ENCODE measurements at places on chromosomes 7 and 10.

GRCh38 chr10:14389981-14390590 is 59.4 kb upstream of the FRMD4A start:
- no peak for DNase-seq

- DNase-seq: no peak
Measured at GRCh38 chr7:45872116-45873034, 507 bp downstream of the CCDC201 start.

DNA sequence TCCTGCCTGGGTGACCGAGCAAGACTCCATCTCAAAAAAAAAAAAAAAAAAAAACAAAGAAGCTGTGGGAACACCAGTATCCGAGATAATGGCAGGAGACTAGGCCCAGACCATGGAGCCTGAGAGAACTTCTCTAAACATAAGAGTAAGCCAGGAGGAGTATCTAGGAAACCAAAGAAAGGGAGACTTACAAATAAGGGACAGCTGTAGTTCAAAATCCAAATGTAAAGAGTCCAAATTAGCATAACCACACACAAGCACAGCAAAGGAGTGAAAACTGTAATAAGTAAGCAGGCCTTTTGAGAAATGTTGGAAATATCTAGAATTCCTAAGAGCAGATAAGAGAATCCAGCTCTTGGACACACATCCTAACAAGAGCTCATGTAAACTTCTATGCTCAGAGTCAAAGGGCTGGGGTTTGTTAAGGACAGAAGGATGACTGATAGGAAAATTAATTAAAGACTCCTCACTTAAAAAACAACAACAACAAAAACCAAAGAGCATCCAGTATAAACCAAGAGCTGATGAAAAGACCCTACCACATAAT is 15.8 kb downstream of the ZNF25 start:
- no peak for DNase-seq

- DNase-seq: no peak
Measured at GRCh38 chr7:6700793-6701192, 6.0 kb downstream of the ZNF12 start.

- no peak for DNase-seq
Measured at GRCh38 chr10:48464871-48465736, 139.8 kb downstream of the ARHGAP22 start.

- peak; percentile 14 for DNase-seq
Measured at GRCh38 chr7:146002431-146003078, 114.0 kb upstream of the CNTNAP2 start.

GRCh38 chr7:450741-451140 is 68.9 kb downstream of the PDGFA start:
- DNase-seq: no peak

DNA sequence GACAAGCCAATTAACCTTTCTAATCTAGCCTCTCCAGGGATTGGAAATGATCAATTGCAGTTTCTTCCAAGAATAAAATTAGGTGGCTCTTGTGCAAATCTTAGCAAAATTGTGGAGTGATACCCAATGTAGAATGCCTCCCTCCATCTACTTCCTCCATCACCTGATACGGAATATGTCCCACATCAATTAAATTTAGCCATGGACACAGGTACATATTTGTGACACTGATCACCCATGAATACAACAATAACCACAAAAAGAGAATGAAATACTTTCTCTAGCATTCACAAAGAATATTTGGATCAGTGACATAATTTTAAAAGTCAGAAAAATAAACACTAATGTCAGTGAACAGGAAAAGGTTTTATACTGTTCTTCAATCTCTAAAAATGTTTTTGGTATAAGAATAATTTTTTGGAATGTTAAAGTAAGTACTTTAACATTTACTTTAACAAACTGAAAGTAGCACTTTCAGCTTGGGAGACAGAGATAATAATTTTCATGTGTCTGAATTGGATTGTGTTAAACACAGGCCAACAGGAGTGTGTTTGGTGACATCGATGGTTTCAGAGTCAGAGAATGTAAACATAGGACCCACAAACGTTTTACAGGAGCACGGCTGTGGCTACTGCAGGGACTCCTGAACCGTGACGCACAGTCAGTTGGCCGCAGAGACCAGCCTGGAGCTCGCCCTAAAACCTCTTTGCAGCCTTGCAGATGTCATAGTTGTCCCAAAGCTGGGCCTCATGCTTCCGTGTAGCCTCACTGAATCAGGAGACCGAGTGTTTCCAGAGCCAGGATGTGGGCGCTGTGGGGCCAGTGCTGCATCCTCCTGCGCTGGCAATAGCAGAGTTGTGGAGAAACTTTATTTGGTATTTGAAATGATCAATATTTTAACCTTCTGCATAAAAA is 7.2 kb downstream of the RBM20 start:
- DNase-seq: peak; percentile 68

DNA sequence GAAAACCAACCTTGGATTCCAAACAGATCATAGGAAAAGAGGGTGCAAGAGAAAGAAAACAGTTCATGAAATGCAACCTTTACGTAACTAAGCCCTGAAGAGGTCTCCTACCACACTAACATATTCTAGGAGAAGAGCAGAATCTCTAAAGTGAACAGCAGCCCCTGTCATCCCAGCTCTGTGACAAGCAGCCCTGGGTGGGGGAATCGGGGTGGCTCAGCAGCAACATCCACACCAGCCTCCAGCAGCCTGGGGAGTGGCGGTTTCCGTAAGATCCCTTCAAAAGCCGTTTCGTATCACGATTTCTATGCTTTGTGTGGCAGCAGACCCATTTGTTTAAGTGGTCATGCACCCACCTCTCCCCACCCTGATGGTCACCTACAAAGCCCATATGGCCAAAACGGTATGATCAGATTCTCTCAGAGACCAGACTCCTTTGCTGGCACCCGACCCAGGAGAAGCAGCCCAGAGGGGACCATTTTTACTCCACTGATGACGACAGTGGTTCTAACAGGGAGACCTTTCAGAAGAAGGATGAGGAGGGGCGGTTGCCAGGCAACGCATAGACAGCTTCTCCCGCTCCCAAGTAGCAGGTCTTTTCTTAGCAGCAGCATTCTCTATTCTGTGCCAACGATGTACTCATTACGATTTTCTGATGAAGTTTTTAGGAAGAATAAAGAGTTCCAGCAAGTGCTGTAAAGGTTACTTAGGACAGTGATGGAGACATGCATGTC is 300.6 kb downstream of the DNAJB6 start:
- DNase-seq: no peak

- no peak for DNase-seq
Measured at GRCh38 chr7:14911077-14911476, 8.5 kb upstream of the DGKB start.

DNA sequence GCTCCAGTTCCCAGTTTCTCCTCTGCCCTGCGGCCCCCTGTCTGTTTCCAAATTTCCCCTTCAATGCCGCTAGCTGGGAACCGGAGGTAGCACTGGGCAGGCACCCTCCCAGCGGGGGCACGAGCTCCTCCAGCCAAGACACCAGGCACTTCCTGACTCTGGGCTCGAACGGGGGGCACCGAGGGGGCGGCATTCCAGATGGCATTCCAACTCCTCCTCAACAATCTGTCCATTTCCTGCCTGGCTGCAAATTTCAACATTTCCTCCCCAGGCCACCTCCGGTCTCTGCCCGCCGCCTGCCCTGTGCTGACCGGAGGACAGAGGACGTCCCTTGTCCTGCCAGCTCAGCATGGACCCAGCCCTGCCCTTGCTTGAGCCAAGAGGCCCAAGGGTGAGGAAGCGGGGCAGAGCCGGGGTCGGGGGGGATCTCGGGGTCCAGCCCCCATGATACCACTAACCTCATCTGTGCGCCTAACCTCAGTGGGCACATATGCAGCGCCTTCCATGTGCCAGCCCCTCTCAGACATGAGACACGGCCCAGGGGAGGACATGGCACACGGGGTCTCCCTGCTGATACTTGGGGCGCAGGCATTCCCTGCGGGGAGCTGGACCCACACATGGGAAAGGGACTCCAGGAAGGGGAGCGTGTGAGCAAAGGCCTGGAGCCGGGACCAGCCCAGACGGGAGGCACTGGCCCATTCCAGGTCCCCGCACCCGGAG is 58.0 kb downstream of the PDGFA start:
- DNase-seq: no peak

DNA sequence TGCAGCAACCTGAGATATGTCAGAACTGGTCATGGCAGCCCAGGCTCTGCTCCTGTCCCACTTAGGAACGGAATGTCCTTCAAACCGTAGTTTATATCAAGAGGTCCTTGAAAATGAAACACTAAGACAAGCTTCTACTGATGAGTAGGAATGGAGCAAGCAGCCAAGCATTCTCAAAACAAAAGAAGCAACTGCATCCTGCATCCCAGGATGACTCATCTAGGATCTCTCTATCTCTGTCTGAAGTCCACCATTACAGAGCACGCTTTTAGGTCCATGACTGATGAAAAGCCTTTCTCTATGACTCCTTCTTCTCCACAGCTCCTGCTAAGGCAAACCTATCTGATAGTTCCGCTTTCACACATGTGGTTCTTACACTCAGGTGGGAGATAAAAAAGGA is 16.3 kb downstream of the MBL2 start:
- no peak for DNase-seq

DNA sequence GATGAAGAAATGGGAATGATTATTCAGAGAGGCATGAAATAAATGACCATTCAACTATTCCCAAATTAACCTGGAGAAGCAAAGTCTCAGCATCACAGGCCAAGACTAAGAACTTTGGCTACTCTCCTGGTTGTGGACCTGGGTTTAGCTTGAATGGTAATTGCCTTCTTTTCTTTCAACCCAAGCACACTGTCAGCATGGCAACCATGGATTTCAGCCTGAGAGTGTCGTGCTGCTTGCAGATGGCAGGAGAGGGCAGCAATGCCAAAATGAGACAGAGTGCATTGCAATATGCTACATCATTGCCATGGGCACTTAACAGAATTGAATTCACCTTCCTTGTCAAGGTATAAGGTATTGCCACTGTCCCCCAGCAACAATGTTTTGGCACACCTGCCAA is 767.2 kb downstream of the REEP3 start:
- no peak for DNase-seq

DNA sequence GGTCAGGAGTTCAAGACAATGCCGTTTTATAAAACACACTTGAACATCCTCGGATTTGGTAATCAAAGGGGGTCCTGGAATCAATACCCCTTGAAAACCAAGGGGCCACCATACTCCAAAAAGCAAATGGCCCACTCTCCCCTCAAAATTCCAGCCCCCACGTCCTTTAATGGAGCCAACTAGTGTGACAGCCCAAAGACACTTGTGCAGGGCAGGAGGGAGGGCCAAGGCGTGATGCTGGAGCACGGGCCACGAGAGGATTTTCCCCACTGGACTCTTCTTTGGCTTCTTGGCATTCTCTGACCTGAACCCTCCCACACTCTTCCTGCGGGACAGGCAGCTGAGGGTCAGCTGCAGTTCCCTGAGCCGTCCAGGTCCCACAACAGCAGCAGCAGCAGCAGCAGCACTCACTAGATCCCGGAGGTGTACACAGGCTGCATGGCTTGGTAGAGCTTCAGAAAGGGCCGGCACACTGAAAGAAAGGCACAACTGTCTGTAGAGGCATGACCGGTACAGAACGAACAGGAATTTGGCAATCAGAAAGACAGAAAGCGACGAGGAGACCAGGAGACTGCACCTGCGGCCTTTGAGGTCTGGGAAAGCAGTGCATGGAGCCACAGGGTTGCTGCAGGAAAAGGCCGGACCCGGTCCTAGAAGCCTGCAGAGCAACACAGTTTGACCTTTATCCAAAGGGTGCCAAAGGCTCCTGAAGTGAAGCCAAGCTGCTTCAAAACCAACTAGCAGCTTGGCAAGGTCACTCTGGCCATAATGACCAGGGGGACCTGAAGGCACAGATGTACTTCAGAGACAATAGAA is 168.2 kb downstream of the TNS3 start:
- no peak for DNase-seq

DNA sequence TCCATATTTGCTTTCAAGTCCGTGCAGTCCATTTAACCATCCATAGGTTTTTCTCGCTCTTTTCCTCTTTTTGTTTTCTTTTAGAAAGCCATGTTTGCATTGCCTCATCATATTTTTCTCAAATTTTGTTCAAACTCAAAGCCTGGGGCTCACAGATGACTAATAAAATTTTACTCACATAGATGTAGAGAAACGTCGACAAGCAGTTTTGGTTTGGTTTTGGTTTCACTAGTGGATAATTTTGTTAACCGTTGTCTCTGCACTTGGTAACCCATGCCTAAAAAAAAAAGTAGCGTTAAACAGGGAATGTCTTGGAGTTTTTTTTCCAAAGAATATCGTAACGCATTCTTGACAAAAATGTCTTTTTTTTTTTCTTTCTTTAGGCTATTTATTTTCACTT is 344.2 kb upstream of the GALNT17 start:
- no peak for DNase-seq

GRCh38 chr7:6232534-6232933 is 39.9 kb downstream of the CYTH3 start:
- no peak for DNase-seq

- DNase-seq: no peak
Measured at GRCh38 chr7:45482451-45482850, 91.7 kb upstream of the ADCY1 start.

- no peak for DNase-seq
Measured at GRCh38 chr10:103500481-103500880, 7.0 kb downstream of the NEURL1 start.

DNA sequence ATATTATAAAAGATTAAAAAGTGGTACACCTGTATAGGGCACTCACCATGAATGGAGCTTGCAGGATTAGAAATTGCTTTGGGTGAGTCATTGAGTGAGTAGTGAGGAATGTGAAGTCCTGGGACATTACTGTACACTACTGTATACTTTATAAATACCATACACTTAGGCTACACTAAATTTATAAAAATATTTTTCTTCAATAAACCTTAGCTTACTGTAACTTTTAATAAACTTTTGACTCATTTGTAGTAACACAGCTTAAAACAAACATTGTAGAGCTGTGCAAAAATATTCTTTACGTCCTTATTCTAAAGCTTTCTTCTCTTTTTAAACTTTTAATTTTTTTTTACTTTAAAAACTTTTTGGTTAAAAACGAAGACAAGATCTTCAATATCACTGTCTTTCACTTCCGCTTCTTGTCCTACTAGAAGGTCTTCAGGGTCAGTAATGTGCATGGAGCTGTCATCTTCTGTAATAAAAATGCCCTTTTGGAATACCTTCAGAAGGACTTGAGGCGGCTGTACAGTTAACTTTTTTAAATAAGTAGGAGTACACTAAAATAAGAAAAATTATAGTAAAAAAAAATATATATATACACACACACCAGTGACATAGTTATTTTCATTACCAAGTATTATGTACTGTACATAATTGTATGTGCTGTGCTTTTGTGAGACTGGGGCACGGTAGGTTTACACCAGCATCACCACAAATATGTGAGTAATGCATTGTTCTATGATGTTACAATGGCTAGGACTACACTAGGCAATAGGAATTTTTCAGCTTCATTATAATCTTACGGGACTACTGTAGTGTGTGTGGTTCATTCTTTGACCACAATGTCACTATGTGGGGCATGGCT is 3.5 kb downstream of the STK31 start:
- peak; percentile 54 for DNase-seq

DNA sequence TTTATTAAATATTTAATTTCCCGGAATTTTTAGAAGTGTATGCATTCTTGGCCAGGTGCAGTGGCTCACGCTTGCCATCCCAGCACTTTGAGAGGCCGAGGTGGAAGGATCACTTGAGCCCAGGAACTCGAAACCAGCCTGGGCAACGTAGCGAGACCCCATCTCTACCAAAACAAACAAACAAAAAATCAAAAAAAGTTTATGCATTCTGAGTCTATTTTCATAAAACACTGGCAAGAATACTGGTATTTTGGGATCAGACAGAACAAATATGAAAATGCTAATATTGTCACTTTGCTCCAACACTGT is 440.8 kb upstream of the FOXK1 start:
- no peak for DNase-seq

GRCh38 chr7:49346195-49346899 is 422.0 kb downstream of the CDC14C start:
- DNase-seq: no peak

- no peak for DNase-seq
Measured at GRCh38 chr7:8433477-8434289, at the start of gene NXPH1. Gene NXPH1 (plus strand): TSS chr7:8433609.

All from skeletal muscle cell (primary cell).